ENCODE measurements at places on chromosomes 6 and 20. TPM values are rescaled to one million over a fixed set of nuclear protein-coding genes. Genes with fewer than 3 reads are reported as not detected.

BPIFB1 gene
- total RNA-seq = not detected

DNA sequence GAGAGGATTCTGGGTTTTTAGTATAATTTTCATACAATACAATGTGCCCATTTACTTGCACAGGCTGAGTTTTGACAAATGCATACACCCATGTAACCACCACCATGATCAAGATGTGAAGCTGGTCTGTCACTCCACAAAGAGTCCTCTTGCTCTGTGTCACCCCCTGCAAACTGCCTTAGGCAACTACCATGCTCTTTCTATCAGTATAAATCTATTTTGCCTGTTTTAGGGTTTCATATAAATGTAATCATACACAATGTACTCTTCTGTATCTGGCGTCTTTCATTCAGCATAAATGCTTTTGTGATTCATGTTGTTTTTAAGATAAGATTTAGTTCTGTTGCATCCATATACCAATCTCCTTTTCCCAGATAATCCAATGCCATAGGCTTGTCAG is 181.9 kb upstream of the KCNG1 start:
- DNase-seq = no peak

- DNase-seq = no peak
Measured at GRCh38 chr6:35239581-35239980, 20.0 kb upstream of the ZNF76 start.

GRCh38 chr6:101398716-101399615 is 5.5 kb downstream of the GRIK2 start:
- DNase-seq = no peak

DNA sequence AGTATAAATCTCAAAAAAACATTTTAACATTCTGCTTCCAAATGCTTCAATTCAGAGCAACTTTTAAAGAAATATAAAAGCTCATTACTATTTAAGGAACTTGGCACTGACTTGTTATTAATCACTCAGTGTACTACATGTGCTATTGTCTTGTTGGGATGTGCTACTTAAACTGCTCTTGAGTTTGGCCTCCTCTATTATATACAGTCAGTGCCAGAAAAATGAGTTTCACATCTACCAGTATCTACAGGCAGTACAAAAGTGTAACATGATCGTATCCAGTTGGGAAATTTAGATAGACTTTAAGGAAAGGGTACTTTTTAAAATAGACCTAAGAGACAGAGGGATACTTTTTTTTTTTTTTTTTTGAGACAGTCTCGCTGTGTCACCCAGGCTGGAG is 627.3 kb upstream of the SLC35B3 start:
- no peak for DNase-seq

DNA sequence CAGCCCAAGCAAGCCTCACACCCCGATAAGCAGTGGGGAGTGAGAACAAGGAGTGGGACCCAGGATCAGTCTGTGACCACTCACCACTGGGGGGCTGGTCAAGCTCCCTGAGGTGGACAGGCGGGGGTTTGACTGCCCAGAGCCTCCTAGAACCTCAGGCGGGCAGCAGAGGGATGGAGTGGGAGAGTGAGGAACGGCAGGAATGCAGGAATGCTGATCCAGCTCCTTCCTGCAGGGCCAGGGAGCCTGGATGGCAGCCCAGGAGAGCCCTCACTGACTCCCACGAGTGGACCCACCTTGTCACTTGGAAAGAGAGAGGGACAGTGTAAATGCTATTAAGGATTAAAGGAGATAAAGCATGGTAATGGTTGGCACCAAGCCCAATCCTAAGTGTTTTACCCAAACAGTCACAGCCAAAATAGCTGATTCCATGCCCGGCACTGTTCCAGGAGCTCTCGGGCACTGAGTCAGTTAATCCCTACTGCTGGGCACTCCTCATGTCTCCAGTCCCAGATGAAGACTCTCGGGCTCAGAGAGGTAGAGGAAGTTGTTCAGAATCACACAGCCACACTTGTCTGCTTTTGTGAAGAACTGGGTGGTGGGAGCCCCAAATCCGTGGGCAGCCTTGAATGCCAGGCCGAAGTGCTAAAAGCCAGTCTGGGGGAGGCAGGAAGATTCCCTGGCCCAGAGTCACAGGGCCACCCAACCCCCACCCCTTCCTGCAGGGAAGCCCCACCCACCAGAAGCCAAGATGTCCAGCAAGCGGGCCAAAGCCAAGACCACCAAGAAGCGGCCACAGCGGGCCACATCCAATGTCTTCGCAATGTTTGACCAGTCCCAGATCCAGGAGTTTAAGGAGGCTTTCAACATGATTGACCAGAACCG is 3.1 kb downstream of the MYL9 start:
- no peak for DNase-seq
